ENCODE measurements at places on chromosomes 13 and 19.
A peak's percentile ranks its signal among the peaks of the same experiment; 100 is the strongest.

GRCh38 chr19:45276284-45276687, 25.2 kb downstream of the MARK4 start:
- DNase-seq, result peak; percentile 79

DNA sequence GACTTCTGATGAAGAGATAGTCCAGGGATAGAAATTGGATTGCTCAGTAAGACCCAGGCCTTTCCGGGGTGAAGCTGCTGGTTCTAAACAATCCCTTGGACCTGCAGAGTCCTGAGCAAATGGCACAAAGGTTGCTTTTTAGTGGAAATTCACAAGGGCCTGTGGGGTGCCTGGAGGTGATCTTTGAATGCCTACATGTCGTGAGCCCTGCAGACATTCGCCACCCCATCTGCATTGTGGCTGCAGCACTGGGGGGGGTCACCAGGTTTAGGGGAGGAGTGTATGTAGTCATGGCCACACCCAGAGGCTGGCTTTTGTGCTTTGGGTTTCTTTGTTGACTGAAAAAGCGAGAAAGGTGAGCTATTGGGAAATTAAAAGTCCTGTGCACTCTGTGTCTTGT, 41.4 kb downstream of the SLC7A9 start:
- DNase-seq, result no peak

- no peak for DNase-seq
Observed at GRCh38 chr13:110877737-110878258, 37.1 kb downstream of the ANKRD10 start.

DNA sequence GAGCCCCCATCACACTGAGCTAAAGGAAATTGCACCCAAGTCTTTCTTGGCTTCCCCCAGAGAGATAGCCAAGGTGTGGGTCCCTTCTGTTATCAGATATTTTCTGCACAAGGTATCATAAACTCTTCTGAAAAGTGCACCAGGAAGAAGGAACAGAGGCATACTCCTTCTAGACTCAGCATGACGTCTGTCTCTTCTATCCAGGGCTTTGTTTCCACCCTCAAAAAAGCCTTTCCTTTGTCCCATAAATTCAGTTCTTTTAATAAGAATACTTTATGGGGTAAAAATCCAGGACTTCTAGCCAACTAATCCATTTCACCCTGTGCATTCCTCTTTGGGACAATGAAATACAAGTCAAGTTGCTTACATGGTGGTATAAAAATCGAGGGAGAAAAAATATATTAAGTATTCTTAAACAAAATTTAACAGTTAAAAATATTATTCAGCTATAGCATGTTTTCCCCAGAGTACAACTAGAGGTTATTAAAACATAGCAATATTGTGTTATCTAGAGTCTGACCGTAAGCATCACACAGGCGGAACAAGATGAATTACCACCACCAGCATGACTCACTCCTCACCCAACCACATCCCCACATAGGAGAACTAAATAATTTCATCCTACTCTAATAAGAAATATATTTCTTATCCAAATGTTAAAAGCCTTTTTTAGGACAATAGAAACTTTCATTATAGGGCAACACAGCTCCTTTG, 79.9 kb upstream of the GPC6 start:
- peak; percentile 72 for DNase-seq

DNA sequence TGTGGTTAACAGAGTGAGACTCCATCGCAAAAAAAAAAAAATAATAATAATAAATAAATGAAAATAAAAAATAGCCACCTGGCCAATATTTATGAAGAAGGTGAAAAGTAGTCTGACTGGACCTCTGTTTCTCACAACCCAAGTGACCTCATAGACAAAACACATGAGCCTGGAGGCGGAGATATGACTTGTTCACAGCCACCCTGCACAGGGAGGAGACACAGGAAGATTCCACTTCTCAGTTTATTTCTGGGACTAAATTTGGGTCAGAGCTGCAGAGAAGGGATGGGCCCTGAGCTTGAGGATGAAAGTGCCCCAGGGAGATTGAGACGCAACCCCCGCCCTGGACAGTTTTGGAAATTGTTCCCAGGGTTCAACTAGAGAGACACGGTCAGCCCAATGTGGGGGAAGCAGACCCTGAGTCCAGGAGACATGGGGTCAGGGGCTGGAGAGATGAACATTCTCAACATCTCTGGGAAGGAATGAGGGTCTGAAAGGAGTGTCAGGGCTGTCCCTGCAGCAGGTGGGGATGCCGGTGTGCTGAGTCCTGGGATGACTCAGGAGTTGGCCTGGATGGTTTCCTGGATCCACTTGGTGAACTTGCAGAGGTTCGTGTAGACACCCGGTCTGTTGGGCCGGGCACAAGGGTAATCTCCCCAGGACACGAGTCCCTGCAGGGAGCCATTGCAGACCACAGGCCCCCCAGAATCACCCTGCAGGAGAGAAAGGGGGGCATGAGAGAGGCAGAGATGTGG, 9.6 kb downstream of the KLK5 start:
- no peak for DNase-seq

- DNase-seq, result no peak
Observed at GRCh38 chr13:100040196-100040595, 48.7 kb upstream of the PCCA start.

- peak; percentile 73 for DNase-seq
Observed at GRCh38 chr13:44801990-44802389, 187.3 kb downstream of the NUFIP1 start.

- no peak for DNase-seq
Observed at GRCh38 chr13:93698016-93698613, 471.5 kb downstream of the GPC6 start.

DNA sequence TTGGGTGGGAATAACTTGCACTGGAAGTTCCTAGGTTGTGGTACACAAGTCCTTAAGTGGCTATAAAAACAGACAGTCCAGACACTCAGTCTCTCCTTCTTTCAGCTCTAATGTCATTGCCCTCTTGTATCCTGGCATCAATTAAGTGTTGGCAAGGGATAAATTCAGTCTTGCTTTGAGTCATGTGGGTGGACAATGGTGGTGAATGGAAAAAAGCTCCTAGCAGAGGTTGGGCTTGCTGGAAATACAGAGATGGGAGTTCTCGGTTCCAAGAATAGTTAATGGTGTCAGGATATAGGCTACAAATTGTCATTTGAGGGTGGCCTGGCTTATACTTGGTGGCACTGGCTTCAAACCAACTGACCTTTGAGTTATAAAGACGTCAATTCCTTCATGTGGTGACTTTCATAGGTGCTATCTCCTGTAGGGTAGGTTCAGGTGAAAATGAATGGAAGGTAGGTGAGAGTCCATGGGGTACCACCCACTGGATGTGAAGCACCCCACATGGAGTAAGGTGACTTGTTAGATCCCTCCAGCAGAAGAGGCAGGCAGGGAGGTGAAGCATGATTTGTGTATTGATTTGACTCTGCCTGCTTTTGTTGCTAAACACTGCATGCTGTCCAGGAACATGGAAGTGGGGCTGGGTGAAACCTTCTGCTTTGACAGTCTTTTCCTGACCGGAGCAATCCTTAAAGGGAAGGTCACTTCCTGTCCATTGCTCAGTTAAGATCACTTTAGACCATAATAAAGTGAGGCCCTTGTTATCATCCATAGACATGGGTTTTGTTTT, 102.0 kb downstream of the LACC1 start:
- DNase-seq, result no peak

DNA sequence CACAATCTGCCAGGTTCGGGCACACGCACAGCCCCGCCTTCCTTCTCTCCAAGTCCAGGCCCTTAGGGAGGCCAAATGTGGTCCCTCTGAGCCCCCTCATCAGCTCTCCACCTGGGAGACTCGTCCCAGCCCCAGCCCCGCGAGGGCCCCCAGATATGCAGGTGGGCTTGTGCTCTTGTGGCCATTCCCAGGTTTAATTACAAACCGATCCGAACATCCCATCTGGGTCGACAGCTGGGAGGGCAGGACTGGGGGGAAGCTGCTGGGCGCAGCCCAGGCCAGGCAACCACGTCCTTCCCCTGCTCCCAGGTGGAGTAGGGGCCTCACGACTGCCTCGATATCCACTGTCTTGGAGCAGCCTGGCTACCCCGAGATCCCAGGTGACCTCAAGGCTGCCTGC, 7.5 kb upstream of the C2CD4C start:
- no peak for DNase-seq

- DNase-seq, result peak; percentile 41
Observed at GRCh38 chr19:38209671-38210457, 14.2 kb downstream of the DPF1 start.

DNA sequence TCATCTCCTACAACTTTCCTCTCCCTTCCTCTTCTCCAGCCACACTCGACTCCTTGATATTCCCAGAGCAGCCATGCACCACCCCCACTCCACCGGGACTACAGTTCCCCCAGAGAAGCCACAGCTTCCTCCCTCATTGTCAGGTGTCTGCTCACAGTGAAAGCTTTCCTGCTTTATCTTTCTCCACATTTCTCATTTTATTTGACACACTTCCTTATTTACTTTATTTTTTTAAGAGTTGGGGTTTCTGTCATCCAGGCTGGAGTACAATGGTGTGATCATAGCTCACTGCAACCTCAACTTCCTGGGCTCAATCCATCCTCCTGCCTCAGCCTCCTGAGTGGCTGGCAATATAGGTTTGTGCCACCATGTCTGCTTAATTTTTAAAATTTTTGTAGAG, 464.6 kb downstream of the MYO16 start:
- DNase-seq, result no peak

DNA sequence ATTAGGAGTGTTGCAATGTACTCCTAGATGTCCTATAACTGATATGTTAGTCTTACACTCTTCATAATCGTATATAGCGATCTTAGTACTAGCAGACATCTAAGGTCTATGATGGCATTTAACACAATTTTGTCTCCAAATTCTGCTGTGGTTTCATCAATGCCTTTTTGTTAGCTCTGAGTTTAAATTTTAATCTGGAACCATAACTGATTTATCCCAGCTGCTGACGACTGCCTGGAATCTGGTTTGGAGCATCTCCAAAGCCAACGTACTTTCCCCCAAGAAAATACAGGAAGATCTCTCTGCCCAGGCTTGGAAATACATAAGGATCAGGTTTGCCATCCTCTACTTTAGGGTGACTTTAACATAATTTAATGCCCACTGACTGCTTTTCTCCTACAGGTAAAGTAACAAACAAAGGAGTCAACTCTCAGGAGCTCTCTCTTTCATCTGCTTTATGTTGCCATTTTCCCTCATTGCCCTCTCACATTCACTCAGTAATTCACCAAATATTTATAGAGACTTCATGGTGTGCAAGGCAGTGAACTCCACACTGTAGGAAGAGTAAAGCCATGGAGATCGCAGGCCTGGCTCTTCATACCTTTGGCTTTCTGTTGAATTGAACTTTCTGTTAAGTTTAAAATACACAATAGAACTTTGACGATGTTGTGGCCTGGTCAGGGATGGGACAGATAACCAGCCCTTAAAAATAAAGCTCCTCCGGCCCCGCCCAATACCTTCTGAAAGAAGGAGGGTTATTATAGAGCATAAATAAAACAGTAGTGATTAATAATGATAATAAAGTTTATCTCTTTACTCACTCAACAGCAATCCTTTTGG, 23.3 kb upstream of the SPART start:
- peak; percentile 52 for DNase-seq

GRCh38 chr19:38564981-38565690, 52.6 kb downstream of the MAP4K1 start:
- DNase-seq, result no peak

DNA sequence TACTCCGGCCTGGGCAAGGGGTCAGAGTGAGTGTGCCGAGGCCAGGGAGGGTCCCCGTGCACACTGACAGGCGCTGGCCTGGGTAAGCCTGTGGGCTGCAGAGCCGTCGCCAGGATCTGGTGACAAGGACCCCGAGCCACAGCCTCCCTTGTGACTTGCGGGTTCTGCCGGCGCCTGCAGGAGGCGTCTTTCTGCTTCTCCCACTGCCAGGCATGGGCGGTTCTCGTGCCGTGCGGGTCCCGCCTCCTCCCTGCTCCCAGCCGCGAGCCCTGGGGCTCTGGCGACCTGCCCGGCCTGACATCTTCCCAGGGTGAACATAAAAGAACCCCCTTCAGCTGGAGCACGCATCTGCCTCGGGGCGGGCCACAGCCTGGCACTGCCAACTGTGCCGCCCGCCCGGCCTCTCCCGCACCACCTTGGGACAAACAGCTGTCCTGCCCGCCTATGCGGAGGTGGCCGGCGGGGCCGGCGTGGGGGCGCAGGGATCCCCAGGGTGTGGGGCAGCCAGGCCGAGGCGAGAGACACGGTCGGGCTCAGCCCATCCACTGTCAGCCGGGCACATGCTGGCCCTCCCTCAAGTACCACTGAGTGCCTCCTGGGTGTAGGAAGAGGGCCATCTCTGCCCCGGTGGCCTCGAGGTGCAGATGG, 1.5 kb upstream of the HCN2 start:
- DNase-seq, result peak; percentile 90

- DNase-seq, result no peak
Observed at GRCh38 chr13:83150616-83151307, 731.5 kb downstream of the SLITRK1 start.

DNA sequence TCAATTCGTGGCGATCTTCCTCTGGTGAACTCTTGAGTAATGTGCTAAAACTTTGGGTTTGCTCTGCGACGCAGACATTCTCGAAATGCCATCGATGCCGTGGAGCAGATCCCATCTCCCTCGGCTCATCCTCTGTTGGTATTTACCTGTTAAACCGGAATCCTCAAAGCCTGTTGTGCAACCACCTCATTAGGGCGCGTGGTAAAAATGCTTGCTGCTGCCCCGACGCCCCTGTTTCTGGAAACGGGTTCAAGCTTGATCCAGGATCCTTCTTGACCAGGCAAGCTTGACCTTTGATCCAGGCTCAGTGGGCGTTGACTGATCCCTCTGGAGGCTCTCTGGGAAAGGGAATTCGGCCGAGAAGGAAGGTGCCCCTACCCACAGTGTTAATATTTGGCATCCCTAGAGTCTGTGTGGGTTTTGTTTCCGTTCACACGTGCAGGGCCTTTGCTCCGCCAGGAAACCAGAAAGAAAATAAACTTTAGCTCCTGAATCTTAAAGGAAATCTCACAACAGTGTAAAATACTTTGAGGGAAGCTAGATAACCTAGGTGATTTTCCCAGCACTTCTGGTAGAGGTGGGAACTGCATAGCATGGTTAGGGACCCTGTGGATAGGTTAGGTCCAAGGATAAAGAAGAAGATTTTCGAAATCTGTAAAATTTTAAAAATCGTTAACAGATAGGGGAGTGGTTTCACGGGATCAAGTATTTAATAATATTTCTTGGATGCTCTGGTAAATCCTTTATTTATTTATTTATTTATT, 1.1 kb downstream of the LSM14A start:
- peak; percentile 64 for DNase-seq

DNA sequence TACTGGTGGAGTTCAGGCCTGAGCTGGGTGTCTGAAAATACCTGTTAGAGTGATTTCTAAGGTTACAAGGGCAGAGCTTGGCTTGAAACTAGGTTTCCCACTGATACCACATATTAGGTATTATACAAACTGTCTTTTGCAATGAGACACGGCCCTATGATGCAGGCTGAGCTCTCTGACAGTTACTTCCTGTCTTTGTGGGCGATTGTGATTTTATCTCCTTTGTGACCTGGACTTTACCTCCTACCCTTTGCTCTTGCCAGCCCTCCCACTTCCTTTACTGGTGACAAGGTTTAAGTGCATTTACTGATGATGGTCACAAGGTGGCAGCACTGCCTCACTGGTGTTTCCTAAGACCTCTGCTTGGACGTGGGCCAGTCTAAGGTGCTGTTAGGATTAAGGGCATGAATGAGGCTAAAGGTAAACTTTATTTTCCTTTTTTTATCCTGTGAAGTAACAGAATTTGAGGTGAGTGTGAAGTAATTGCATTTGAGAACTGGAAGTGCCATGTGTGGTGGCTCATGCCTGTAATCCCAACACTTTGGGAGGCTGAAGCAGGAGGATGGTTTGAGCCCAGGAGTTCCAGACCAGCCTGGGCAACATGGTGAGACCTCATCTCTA, 7.7 kb upstream of the CXCL17 start:
- DNase-seq, result peak; percentile 71

All from fibroblast of skin of scalp (primary cell).